ENCODE measurements at places on chromosomes 2 and 18. TPM values are rescaled to one million over a fixed set of nuclear protein-coding genes. Genes with fewer than 3 reads are reported as not detected.
A peak's percentile ranks its signal among the peaks of the same experiment; 100 is the strongest.

DNA sequence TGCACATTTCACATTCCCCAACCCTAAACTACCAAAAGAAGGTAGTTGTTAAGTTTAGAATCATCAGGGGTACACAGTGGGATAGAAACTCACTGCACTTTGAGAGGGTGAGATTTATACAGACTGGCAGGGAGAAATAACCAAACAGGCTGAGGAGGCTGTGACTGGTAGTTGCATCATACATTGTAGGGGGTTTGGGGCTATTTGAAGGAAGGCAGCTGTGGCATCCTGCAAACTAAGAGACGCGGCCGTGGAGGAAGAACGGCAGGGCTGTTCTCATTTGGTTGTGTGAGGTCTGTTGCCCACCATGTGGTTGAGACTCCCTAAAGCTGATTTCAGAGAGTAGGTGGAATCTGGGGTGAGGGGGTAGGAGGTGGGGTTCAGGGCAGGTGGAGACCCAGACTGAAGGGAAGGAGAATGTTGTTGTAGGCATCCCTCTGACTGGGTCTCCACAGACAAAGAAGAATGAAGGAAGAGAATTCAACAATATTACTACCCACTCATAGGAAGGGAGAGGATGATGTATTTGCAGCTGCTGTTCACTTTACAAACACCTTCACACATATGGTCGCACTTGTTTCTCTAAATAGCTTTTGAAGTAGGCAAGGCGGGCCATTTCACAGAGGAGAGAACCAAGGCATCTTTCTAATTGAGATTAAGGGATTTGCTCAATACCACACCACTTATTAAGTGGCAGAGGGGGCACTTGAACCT, 170.9 kb upstream of the SIX2 start:
- no peak for DNase-seq

- peak; percentile 48 for DNase-seq
Measured at GRCh38 chr18:13239171-13239956, 20.8 kb downstream of the LDLRAD4 start.

DNA sequence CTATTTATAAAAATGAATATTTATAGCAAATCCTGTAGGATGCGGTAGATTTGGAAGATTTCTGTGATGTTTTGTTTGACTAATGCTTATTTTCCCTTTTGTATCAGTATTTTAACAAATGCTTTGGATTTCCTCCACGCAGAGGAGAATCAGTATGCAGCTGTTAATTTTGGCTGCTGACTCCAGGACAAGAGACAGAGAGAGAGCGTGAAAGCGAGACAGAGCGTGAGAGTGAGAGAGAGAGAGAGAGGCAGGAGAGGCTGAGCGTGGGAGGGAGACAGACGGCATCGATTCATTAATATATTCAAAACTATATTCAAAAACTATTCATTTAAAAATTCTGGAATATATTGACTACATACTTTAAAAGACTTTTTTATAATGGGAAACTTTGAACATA, 62.5 kb downstream of the RRM2 start:
- no peak for DNase-seq

GRCh38 chr18:78538669-78539440, 440.8 kb upstream of the SALL3 start:
- DNase-seq = no peak

Gene ARHGEF4
- 6.8 TPM for polyA plus RNA-seq

Gene ST3GAL5
- 96.4 TPM for polyA plus RNA-seq

Gene HOXD4
- polyA plus RNA-seq = 2.2 TPM

All from adrenal gland (tissue), 19 donors.